ENCODE measurements at places on chromosomes 13 and 19. TPM values are rescaled to one million over a fixed set of nuclear protein-coding genes. Genes with fewer than 3 reads are reported as not detected.
A peak's percentile ranks its signal among the peaks of the same experiment; 100 is the strongest.

Gene PRR22
- 6.5 TPM for total RNA-seq

DNA sequence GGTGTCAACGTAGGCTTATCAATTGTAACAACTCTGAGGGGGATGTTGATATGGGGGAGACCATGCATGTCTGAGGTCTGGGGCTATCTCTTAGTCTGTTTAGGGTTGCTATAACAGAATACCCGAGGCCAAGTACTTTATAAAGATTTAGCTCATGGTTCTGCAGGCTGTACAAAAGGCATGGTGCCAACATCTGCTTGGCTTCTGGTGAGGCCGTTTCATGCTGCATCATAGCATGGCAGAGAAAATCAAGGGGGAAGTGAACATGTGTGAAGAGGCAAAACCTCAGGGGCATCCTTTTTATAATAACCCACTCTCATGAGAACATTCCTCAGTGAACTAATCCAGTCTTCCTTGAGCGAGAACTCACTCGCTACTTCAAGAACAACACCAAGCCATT is 353.8 kb downstream of the ENOX1 start:
- no peak for DNase-seq

- peak; percentile 82 for DNase-seq
Observed at GRCh38 chr19:40974633-40975037, 16.4 kb upstream of the CYP2B6 start.

- DNase-seq: peak; percentile 79
Observed at GRCh38 chr13:38566519-38566918, 120.4 kb upstream of the FREM2 start.

GRCh38 chr13:104586051-104586746 is 1520.0 kb upstream of the SLC10A2 start:
- no peak for DNase-seq

- DNase-seq: no peak
Observed at GRCh38 chr13:73063166-73063565, 4.4 kb downstream of the KLF5 start.

DNA sequence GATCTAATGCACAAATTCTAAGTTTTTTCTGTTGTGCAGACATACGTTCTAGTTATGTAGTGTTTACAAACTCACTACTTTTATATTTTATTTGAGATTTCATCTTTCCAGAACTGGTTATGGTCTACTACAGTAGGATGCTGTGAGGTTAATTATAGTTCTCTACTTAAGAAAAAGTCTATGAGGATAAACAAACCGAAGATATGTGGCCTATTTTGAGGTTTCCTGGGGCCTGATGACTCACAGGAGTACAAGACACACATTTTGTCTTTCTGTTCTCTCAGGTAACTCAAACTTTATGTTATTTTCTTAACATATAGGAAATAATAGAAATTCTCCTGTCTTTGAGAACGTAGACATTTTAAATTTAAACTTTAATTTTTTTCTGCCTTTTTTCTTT is 45.1 kb downstream of the PCDH20 start:
- no peak for DNase-seq

GRCh38 chr19:11191273-11191755 is 6.0 kb downstream of the KANK2 start:
- DNase-seq: peak; percentile 53
